SK-N-DZ (cell line): ENCODE measurements at places on chromosomes 1 and 21.

DNA sequence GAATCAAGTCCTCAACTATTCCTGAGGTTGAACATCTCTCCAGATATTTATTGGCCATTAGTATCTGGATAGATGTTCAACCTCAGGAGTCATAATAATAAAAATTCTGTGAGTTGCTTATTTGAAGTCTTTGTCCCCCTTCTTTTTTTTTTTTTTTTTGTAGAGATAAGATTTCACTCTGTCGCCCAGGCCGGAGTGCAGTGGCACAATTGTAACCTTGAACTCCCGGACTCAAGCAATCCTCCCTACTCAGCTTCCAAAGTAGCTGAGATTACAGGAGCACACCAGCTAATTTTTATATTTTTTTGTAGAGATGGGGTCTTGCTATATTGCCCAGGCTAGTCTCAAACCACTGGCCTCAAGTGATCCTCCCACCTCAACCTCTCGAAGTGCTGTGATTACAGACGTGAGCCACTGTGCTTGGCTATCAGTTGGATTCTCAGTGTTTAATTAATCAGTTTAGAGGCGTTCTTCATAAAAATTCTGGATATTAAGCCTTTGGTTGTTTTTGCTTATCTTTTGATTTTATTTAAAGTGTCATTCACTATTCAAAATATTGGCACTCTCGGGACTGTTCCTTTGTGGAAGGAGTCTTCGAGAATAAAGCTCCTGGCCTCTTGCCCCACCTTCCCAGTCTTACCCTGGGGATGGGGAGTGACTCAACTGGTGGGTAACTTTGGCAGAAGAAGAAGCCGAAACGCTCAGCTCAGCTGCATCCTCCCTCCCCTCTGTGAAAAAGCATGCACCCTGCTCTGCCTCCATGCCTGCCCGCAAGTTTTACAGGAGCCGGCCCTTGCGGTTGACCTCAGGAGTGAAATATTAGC, 11.2 kb upstream of the HYI start:
- DNase-seq = no peak

GRCh38 chr1:160858507-160858906, 4.2 kb downstream of the CD244 start:
- no peak for DNase-seq

DNA sequence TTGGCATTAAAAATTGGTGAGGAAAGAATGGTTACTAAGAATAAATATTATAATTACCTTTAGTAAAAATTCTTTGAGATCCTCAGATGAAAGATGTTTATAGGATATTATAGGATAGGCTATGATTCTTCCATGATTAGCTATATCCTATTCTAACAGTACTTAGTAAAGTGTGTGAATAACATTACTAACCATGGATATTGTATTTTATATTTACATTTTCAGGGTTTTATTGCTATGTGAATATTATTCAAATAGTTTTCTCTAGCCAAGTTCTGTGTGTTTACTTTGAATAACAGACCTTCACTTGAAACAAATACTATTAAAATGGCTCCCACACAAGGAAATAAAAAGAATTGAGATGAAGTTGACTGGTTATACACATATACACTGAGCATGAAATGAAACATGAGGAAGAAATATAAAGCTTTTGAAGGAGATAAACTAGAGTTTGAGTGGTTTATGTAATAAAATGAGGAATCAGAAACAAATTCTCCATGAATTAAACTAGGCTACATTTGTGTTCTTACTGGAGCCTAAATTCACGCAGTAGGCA, 479.4 kb upstream of the PKN2 start:
- DNase-seq = no peak

DNA sequence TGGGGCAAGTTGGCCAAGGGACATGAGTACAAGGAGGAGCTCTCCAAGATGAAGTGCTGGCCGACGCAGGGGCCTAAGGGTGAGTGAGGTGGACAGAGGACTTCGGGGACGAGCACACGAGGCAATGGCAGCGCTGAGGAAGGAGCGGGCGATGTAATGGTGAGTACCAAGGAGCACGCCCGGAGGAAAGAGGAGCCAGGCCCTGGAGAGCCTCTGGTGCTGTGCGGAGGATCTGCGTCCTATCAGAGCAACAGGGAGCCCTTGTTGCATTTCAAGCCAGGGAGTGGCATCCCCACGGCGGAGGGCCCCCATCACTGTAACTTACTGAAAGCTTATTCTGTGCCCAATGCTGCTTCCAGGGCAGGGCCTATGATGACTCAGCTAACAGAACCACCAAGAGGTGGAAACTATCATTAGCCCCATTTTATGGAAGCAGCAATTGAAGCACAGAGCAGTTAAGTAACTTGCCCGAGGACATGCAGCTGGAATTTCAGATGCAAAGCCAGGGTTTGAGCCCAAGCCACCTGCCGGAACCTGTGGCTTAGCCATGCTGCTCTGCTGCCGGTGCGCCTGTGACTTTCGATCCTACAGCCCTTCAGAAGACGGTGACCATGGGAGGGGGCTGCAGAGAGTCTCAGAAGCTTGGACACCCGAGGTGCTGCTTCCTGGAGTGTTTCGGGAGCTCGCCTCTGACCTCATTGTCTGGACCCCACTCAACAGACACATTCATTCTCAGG, 17.6 kb upstream of the AJAP1 start:
- no peak for DNase-seq

- DNase-seq = no peak
Measured at GRCh38 chr21:32916088-32916487, 109.6 kb upstream of the OLIG2 start.

DNA sequence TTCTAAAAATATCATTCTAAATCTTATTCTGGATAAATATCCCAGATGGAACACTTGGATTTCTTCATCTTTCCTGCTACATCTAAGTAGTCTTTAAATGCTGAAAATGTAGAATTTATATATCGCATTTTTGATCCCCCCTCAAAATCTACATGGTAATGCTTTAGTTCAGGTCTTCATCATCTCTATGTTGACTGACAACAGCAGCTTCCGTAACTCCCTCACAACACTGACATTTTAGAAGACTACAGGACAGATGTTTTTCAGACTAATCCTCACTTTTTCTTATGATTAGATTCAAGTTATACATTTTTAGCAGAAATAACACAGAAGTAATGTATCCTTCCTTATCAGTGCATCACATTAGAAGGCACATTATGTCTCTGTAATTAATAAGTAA, 336.5 kb downstream of the LMO4 start:
- DNase-seq = no peak

DNA sequence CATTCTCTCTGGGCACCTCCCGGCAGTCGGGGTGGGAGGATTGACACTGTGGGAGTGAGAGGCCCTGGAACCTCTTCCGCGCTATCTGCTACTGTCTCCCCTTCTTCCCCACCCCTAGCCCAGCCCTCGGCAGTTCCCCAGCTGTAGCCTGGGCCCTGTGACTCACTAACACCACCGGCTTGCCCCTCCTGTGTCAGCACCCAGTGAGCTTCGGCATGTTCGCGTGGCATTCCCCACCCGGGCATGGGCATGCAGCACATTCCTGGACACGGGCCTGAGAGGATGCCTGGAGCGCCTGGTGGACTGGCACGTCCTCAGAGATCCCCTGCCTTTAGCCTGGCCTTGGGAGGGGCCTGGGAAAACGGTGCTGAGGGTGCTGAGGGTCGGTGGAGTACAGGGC, 1.3 kb downstream of the CDK18 start:
- no peak for DNase-seq

GRCh38 chr1:67342076-67342890, 34.6 kb downstream of the IL12RB2 start:
- DNase-seq = no peak

DNA sequence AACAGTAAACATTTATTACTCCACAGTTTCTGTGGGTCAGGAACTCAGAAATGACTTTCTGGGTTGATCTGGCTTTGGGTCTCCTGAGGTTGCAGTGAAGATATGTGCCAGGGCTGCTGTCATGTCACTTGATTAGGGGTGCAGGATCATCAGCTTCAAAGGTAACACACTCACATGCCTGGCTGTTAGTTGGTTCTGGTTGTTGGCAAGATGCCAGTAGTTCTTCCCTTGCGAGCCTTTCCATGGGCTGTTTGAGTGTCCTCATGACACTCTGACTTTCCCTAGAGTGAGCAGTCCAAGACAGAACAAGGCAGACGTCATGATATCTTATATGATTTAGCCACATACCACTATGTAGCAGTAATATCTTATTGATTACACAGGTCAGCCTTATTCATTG, 1.8 kb downstream of the SWT1 start:
- peak; percentile 9 for DNase-seq

DNA sequence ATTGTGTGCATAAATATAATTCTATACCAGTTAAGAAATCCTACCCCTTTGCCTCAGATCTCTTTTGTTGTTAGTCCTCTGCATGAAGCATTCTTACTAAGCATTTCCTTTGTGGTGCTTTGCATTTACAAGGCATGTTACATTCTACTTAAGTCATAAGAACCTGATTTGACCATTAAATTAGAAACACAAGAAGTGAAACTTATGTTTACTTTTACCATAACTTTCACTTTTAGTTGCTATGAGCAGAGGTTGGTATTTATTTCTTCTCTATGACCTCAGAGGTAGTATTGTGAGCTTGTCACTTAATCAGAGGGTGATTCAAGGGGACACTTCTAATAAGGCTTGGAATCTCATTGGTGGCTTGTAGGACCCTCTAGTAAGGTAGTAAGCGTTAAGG, 9.0 kb downstream of the FAM20B start:
- DNase-seq = no peak

- DNase-seq = no peak
Measured at GRCh38 chr1:109253803-109254620, 4.7 kb downstream of the CELSR2 start.

DNA sequence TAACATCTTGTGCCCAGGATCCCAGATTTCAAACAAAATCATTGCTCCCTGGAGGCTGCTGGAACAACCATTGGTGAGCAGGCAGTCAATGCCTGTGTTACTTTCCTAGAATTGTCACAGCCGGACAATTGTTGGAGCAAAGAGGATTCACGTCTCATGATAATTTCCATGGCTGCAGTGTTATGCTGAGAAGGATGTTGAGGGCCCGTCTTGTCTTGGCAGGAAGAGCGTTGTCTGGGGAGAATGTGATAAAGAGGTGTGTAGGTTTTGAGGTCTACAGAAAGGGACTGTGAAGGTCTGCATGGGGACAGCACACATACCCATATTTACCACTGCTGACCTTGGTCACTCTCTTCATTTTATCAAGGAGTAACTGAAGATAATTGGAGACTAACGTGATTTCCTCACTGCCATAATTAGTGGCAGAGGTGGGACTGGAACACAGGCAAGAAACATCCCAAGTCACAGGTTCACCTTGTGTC, 6.3 kb downstream of the MECR start:
- DNase-seq = no peak

DNA sequence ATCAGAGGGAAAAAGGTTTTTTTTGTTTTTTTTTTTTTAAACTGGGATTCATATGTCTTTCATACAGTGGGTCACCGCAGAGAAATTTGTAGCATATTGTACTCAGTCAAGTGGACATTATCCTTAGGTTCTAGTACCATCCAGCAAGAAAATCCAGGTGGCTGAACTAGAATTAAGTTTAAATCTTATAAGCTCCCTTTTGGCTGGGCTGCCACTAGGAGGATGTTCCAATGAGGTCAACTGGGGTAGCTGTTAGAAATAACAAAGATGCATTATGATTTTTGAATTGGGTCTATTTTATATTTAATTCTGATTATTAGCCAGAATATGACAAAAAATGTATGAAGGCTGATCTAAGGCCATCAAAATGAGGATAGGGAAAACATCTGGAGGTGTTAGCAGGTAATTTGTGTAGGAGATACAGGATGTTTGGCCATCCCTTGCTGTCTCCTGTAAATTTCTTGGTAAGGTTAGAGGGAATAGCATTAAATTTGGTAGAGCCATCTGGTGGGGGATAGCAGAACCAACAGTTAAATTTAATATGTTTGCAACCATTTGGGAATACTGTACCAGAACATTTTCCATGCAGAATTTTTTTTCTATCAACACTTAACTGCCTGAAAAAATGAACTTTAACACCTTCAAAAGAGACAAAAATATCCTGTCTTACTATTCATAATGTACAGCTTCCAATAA, 568.5 kb upstream of the B3GALT2 start:
- DNase-seq = no peak

- DNase-seq = no peak
Measured at GRCh38 chr1:70331962-70332361, 22.6 kb downstream of the ANKRD13C start.

DNA sequence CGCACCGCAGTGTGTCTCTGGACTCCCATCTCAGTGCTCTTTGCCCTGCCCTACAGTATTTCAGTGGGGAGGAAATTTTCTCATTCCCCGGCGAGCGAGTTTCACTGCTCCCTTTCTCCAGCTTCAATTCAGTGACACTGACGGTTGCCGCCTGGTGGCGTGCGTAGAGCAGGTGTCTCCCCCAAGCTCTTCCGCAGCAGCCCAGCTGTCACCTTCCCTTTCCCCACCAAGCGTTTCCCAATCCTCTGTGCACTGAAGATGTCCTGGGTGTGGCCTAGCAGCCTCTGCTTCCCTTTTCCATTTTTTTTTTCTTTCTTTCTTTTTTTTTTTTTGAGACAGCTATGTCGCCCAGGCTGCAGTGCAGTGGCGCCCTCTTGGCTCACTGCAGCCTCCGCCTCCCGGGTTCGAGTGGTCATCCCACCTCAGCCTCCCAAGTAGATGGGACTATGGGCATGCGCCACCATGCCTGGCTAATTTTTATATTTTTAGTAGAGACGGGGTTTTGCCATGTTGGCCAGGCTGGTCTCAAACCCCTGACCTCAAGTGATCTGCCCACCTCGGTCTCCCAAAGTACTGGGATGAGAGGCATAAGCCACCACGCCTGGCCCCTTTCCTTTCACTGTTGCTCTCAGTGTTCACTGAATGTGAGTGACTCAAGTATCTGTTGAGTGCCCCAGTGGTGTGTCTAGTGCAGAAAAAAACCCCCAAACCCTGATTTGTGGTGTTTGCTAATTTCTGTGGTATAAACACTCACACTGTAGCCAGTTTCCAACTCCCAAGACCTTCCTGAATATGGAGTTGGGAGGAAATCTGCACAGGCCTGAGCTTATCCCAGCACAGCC, 30.1 kb downstream of the TNFRSF1B start:
- peak; percentile 30 for DNase-seq

- DNase-seq = no peak
Measured at GRCh38 chr1:9332513-9333143, 39.9 kb downstream of the SPSB1 start.
